Spinal cord (tissue), 10 donors: ENCODE measurements at places on chromosomes 3 and 15. TPM values are rescaled to one million over a fixed set of nuclear protein-coding genes. Genes with fewer than 3 reads are reported as not detected.

DNA sequence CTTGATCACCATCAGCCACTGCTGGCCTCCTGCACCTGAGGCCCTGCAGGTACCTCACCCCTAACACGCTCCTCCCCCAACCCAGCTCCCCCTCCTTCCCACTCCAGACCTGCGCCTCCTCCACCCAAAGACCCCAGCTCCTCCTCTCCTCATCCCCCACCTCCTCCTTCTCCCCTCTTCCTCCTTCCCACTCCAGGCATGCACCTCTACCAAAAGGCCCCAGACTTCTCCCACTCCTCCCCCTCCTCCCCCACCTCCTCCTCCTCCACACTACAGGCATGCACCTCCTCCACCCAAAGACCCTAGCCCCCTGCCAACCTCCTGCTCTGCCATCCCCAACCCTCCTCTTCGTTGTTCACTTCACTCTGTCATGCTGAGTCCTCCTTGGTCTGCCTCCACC is 42.7 kb downstream of the CYP11A1 start:
- DNase-seq: no peak

- DNase-seq: no peak
These were observed 56.4 kb upstream of the RASGRP1 start for GRCh38 chr15:38620851-38621594.

GRCh38 chr3:119630128-119630879 is 30.1 kb downstream of the POPDC2 start:
- no peak for DNase-seq

- no peak for DNase-seq
These were observed 18.8 kb downstream of the TIPARP start for GRCh38 chr3:156693166-156693565.

- no peak for DNase-seq
These were observed 9.2 kb downstream of the BTBD1 start for GRCh38 chr15:83057696-83058376.

The REC114 gene
- polyA plus RNA-seq: not detected
